ENCODE measurements at places on chromosomes 4 and X.
A peak's percentile ranks its signal among the peaks of the same experiment; 100 is the strongest.

DNA sequence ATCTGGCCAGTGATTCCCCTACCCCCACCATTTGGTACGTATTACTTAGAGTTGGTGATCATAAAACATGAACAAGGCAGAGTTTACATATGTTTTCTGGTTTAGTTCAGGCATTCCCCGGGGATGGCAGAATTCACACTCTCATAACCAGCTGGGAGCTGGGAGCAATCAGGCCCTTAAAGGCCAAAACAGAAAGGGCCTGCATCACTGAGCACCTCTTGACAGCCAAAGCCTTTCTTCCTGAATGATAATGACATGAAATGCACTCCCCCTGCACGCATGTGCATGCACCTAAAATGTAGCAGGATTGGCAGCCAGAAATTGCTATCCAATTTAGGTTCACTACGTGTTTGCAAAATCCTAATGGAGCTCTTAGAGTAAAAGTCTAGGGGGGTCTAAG, 235.4 kb downstream of the GPC3 start:
- no peak for DNase-seq

DNA sequence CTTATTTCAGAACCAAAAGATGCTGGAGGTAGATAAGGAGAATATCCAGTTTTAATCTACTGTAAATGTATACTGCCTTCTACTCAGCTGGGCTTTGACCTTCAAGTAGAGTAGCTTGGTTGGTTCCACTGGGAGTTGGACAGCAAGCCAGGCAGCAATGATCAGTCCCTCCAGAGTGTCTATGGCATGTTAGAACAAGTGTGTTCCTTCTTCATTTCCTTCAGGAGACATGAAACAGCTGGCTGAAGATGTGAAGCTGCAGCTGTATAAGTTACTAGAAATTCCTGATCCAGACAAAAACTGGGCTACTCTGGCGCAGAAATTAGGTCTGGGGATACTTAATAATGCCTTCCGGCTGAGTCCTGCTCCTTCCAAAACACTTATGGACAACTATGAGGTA, 111.1 kb downstream of the NFKB1 start:
- no peak for DNase-seq

- DNase-seq, result no peak
Measured at GRCh38 chr4:98113012-98113411, 30.3 kb downstream of the STPG2 start.

GRCh38 chr4:61666244-61666643, 466.1 kb downstream of the ADGRL3 start:
- no peak for DNase-seq

GRCh38 chr4:102610476-102610875, 109.3 kb downstream of the NFKB1 start:
- DNase-seq, result no peak

DNA sequence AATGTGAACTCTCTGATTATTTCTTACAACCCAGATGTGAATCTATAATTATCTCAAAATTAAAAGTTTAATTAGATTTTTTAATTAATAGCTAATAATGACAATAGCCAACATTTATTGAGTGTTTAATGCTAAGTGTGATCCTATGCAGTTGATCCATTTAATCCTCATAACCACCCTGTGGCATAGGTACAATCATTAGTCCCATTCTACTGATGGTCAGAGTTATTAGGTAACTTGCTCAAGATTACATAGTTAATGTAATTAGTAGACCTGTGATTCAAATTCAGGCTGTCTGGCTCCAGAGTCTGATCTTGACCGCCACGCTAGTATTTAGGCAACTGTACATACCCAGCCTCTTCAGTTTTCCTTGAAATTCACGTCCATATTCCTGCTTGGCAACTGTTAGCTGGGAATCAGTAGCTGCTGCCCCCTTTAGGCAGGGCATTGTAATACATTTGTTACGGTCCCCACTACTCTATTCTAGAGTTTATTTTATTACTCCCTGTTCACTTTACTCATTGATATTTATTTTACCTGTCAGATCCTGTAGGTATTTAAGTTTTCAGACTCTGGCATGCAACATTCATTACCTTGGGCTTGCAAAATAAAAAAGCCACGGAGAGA, 20.6 kb upstream of the TEC start:
- DNase-seq, result peak; percentile 32

- no peak for DNase-seq
Measured at GRCh38 chr4:17761062-17761461, 20.4 kb downstream of the FAM184B start.

DNA sequence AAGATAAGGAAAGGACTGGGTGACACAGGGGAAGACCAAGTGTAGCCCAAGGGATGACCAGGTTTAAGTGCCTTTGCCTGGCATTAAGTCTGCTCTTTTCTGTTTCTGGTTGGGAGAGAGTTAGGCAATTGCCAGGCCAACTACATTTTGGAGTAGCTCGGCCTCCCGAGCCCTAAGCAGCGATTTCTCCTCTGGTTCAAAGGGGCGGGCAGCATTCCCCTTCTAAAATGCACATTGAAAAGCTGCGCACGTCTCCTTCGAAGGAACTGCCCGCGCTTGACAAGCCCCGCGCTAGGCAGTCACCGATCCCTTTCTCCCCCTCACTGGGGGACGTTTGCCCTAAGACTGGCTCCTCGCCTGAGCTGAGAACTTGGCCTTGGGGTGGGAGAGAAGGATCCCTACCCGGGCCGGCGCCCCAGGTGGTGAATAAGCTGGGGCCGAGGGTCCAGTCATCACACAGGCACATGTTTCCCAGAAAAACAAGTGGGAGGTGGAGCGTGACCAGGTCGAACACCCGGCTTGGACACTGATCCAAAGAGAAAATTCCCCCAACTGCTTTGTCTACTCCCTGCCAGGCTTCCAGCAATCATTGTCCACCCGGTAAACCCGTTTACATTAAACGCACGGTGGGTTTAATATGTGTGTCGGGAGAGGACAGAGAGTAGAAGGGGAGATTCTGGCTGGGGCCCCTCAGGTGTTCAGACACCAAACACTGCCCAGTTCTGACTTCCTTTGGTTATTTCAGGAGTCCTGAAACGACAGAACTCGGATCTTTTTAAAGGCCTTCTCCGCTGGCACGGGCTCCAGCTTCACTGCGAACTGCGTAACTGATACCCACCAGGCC, 4.0 kb downstream of the ARX start:
- DNase-seq, result no peak

DNA sequence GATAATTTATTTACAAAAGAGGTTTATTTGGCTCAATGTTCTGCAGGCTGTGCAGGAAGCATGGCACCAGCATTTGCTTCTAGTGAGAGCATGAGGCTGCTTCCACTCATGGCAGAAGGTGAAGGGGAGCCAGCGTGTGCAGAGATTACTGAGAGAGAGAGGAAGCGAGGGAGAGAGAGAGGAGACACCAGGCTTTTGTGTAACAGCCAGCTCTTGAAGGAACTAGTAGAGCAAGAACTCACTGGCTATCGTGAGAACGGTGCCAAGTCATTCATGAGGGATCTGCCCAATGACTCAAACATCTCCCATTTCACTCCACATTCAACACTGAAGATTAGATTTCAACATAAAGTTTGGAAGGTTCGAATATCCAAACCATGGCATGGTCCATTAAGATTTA, 12.7 kb downstream of the GUCY1A1 start:
- no peak for DNase-seq

GRCh38 chrX:20681683-20682082, 415.0 kb upstream of the RPS6KA3 start:
- no peak for DNase-seq

DNA sequence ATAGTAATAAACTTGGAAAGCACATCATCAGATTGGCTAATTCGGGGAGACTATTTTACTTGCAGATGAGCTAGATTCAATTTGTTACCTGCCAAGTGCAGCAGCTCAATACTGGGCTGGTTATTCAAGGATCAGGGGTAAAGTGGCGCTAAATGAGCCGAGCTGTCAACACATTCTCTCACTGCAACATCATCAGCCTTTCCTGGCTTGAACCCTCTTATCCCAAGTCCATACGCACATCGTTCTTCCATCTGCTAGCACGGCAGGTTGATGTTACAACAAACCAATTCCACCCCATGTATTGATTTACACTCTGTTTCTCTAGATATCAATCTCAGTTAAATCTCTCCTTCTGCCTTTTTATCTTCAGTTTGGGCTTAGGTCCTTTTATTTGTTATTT, 2101.5 kb upstream of the AGA start:
- no peak for DNase-seq

GRCh38 chrX:74507191-74507590, 85.9 kb downstream of the SLC16A2 start:
- DNase-seq, result no peak

- peak; percentile 43 for DNase-seq
Measured at GRCh38 chrX:150060406-150060805, 122.1 kb upstream of the EOLA2 start.

DNA sequence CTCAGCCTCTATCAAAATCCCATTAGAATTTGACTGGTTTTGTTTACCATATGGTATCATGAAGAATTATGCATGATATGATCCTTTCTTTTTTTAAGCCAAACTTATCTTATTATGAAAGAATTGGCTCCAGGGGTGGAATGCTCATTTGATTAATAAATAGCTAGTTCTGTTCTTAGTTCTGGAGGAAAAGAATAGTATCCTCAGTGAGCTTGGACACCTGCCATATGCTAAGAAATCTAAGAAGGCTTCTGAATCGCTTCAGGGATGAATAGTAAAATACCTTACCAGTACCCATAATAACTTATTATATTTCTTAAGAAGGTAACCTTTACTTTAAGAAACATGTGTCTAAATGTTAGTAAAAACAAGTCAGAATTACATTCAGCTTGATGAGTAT, 803.6 kb downstream of the ADGRL3 start:
- no peak for DNase-seq

DNA sequence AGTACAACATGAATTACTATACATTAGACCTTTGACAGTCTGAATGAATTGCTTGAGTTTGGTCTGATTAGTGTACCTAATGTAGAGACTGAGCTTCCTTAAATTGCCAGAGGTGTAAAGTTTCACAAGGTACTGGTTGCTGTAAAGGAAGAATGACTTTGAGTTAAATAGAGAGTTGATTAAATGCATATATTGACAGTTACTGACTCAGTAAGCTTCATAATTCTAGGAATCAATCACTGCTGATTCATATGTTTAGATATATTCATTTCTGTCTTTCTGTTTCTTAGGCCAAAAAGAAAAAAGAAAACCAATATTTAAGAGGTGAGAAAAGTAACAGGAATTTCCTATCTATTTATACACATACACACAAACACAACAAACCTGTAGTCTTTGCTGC, 16.2 kb upstream of the ART3 start:
- no peak for DNase-seq

DNA sequence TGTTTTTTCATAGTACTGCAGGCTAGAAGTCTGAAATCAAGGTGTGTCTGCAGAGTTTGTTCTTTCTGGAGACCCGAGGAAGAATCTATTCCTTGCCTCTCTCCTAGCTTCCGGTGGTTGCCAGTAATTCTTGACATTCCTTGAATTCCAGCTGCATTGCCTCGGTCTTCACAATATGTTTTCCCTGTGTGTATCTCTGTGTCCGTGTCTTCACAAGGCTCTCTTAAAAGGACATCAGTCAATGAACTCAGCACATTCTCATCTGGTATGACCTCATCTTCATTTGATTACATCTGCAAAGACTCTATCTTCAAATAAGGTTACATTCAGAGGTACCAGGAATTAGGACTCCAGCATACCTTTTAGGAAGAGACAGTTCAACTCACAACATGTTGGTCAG, 163.4 kb downstream of the BANK1 start:
- DNase-seq, result peak; percentile 92

DNA sequence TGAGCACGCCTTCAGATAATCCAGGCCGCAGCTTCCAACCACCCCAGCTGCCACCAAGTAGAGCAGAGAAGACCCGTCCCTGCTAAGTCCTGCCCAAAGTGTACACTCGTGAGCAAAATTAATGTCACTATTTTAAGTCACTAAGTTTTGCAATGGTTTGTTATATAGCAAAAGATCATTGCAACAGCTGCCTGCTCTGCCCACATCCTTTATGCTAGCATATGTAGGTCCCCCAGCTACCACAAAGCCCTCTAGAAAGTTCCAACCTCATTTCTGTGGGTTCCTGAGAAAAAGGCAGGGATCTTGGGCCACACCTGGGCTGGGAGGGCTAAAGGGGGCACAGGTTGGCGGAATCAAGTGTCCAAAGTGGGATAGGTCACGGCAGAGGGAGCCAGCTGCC, 346.9 kb downstream of the BCOR start:
- DNase-seq, result no peak

DNA sequence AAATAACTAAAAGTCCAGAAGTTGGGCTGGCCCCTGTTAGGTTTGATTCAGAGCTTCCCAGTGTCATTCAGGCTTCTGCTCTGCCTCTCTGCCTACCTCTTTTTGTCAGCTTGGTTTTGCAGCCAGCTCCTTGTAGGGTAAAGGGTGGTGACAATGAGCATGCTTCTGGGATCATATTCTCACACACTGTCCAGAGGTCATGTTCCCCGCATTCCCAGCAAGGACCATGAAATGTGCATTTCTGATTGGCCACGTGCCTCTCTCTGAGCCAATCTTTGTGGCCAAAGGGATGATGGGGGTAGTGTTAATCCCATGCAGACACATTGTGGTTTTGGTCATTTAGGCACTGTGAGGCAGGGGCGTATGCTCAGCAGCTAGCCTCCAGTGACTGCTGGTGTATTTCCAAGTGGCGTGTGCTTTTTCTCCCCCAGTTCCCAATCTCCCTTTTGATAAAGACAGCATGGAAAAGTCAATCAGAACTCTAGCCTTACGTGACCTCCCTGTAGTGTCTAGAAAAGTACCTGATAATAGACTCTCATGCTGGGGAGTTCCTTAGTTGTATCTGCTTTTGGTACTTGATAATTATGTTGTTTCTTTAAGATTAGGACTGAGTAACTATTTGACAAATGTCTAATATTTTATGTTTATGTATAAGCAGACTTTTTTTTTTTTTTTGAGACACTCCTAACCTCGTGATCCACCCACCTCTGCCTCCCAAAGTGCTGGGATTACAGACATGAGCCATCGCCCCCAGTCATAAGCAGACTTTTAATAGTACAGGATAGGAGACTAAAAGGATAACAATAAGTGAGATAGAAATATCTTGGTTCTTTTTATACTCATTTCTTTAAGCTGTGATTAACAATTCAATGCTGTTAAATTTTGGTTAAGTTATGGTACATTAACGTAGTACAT, 57.8 kb downstream of the KIAA0232 start:
- no peak for DNase-seq

DNA sequence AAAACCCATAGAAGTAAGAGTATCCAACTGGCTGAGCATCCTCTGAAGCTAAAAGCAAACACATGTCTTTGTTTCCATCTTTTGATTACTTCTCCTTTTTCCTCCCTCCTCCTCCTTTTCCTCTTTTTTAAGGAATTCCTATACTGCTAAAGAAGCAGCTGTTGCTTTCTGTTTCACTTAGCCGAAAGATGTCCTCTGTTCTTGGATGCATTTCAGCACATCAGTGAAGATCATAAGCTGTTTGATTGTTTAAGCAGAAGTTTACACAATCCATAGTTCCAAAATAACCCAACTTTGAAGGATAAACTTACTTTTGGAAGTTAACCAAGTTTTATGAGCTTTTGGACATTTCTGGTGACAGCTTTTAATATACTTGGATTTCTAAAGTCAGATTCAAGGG, 55.1 kb upstream of the TNIP3 start:
- DNase-seq, result no peak

DNA sequence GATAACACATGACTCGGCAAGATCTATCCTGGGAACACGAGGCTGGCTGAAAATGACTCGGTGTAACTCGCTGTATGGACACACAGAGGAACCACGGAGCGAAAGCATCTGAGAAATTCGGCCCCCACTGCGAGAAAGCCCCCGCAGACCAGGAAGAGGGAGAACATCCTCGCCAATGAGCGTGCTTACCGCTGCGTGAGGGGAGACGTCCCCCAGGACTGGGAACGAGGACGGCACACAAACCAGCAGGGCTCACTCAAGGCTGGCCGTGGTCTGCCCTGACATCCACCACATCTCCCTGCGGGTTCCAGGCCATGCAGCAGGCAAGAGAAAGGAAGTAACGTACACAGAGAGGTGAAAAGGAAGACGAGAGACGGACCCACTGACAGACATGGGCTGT, 17.6 kb upstream of the GTPBP6 start:
- DNase-seq, result no peak
